HT-29 (cell line): ENCODE measurements at places on chromosomes 1 and 21.

DNA sequence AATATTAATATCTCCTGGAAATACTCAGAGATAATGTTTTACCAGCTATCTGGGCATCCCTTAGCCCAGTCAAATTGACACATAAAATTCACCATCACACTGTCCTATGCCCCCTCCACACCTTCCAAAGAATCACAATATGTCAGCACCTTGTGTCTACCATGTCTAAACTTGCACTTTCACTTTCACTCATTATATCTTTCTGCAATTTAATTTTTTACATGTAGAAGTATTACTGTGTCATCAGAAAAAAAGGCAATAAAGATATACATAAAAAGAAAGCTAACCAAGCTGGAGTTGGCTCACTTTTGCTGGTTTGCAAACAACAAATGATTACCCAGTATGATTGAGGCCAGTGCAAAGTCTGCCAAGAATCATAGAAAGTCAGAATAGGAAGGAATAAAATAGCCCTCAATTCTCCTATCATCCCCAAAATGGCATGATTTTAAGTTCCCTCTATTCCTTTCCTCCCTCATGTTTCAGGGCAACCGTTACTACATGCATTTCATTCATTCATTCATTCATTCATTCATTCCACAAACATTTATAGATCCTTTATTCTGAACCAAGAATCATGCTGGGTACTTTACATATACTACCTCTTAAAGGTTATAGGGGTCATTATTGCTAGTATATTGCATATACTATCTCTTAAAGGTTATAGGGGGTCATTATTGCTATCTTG is 5.9 kb upstream of the LUZP1 start:
- DNase-seq = no peak

- no peak for DNase-seq
Observed at GRCh38 chr1:156913809-156914387, 6.5 kb upstream of the LRRC71 start.

GRCh38 chr1:229514578-229515275 is 6.6 kb upstream of the NUP133 start:
- DNase-seq = peak; percentile 71

DNA sequence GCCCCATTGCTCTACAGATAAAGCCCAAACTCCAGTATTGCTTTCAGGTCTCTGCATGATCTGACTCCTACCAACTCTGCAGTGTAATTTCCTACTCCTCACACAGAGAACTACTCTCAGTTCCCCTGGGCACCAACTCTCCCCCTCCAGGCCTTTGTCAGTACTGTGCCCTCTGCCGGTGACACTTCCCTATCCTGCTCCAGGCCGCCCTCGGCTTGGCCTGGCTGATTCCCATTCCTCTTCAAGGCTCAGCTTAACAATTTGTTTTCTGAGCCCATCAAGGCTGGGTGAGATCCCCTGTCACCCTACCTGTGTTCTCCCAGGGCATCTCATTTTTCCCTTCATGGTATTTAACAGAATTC is 2.6 kb downstream of the SLAMF8 start:
- peak; percentile 57 for DNase-seq

- DNase-seq = peak; percentile 77
Observed at GRCh38 chr1:111738436-111739193, 580 bp downstream of the INKA2 start.

- DNase-seq = no peak
Observed at GRCh38 chr1:56064705-56065104, 514.7 kb downstream of the PLPP3 start.

DNA sequence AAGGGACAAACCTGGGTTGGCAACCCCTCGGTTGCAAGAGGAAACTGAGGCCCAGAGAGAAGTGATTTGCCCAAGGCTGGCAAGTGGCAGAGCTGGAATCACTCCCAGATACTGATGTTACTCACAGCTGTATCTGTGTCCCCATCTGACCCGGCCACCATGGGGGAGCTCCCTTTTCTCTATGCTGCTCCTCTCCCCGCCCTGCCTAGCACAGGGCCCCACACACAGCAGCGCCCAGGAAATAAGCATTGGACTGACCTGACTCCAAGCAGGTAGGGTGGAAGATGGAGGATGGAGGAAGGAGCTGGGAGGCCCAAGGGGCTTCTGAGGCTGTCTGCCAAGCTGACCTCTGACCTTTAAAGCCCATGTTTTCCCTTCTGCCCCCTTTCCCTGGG is 3.0 kb upstream of the FBLIM1 start:
- no peak for DNase-seq

DNA sequence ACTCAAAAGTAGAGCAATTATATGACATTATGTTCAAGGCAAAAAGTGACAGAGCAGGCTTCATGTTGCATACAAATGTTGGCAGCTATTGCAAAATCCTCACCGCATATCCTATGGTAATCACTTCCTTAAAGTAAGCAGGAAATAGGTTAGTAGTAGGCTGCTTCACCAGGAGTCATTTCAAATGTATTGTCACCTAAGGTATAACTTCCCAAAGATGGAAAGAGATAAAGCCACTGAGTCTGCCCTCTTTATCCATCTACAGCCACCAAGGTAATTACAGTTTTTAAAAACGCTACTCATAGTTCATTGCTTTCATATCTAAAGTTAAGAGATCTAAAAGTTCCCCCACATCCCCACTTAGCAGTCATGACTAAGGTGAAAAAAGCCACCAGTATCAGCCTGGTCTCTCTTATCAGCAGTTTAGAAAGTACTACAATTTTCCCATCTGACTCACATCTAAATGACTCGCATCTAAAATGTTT is 31.6 kb upstream of the UBE2U start:
- DNase-seq = peak; percentile 67

GRCh38 chr1:87108228-87108627 is 193.8 kb downstream of the HS2ST1 start:
- DNase-seq = no peak

GRCh38 chr21:28822486-28823335 is 170.0 kb downstream of the LTN1 start:
- peak; percentile 53 for DNase-seq

DNA sequence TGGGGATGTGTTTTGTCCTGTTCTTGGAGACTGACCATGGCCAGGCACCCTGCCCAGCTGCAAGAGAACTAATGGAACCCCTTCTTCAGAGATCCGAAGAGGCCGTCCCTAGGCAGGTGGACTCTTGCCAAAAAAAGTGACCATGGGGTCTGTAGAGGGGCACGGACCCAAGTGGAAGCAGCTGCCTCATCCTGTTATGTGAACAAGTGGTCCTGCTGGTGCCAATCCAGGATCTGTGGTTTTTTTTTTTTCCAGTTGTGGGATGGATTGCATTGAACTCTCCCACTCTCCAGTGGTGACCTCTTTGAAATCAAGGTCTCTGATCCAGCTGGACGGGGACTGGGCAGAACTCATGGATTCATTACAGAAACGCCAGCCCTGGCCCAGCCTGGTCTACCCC is 71.2 kb downstream of the ARHGEF10L start:
- no peak for DNase-seq

GRCh38 chr1:2009101-2010053 is 5.8 kb upstream of the CFAP74 start:
- no peak for DNase-seq

DNA sequence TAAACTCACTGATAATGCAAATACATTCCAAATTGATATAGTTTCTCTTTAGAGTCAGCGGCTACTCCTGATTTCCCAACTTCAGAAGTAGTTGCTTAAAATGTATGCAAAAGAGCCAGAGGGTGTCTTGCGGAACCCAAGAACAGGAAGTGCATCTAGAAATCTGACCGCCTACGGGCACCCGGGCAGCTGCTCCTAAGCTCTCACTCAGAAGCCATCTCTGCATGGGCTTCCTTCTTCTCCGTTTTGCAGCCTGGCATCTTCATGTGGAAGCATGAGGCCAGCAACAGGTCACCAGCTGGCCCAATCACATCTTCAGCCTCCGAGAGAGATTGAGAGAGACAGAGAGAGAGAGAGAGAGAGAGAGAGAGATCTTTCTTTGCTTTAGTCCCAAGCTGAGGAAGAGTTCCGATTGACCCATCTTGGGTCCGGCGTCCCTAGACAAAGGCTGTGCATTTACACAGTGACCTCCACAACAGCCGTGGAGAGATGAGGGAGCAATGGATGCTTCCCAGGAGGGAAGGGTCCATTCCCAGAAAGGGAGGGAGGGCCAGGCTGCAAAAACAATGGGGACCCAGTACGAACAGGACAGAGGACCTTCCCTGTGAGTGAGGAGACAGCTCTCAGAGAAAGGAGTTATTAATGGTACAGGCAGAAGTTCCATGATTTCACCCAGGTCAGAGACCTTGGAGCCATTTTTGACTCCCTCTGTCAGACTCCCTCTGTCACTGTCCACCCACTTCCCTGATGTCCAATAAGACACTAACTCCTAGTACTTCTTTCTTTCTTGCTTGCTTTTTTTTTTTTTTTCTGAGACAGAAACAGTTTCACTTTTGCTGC is 28.2 kb upstream of the SLC30A1 start:
- DNase-seq = no peak

DNA sequence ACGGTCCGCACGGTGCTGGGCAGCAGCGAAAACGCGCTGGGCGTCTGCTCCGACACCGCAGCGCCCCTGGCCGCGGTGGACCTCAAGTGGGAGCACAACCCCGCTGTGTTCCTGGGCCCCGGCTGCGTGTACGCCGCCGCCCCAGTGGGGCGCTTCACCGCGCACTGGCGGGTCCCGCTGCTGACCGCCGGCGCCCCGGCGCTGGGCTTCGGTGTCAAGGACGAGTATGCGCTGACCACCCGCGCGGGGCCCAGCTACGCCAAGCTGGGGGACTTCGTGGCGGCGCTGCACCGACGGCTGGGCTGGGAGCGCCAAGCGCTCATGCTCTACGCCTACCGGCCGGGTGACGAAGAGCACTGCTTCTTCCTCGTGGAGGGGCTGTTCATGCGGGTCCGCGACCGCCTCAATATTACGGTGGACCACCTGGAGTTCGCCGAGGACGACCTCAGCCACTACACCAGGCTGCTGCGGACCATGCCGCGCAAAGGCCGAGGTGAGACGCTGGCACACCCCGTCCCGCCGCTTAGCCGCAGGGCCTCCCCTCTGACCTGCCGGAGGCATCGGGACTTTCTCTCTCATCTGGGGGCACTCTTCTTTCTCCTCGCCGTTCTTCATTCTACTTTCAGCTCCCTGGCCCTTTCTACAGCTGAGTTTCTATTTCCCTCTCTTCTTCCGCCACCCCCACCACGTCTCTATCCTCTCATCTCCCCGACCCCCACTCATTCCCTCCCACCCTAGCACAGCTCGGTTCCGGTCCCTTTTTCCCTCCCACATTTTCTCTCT is 1.0 kb downstream of the NPR1 start:
- no peak for DNase-seq

- DNase-seq = no peak
Observed at GRCh38 chr1:6465461-6466005, 440 bp downstream of the TNFRSF25 start.

- DNase-seq = no peak
Observed at GRCh38 chr1:30697571-30698376, 25.6 kb downstream of the MATN1 start.
